ENCODE measurements at places on chromosomes 7 and 10. TPM values are rescaled to one million over a fixed set of nuclear protein-coding genes. Genes with fewer than 3 reads are reported as not detected.

The SCIN gene
- 6.2 TPM for total RNA-seq

The SMARCD3 gene
- 41.3 TPM for total RNA-seq

The SLC39A12 gene
- total RNA-seq = not detected

The C10orf53 gene
- not detected for total RNA-seq

The BHLHA15 gene
- 1.3 TPM for total RNA-seq

The GHITM gene
- 167 TPM for total RNA-seq

The LARP4B gene
- total RNA-seq = 19.9 TPM

The H2BK1 gene
- total RNA-seq = not detected

The LIPJ gene
- total RNA-seq = not detected

The WASHC2A gene
- total RNA-seq = 47.6 TPM

The CHCHD3 gene
- total RNA-seq = 67.7 TPM
